Urothelium cell line (cell line): ENCODE measurements at places on chromosomes 7 and 10.
A peak's percentile ranks its signal among the peaks of the same experiment; 100 is the strongest.

DNA sequence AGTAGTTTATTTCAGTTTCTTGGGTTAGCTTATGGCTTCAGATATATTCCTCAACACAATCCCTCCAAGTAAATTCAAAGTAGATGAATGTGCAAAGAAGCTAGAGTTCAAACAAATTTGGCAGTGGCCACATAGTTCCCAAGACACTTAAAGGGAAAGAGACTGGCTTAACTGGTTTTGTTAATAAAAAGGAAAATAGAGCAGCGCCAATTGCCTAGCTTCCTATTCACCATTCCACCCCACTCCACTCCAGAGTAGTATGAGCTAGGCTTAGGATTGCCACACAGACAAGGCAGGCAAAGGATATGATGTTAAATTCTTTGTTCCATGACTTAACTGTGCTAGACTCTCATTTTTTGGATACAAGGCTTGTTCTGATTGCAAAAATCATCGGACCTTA, 2.0 kb downstream of the XRCC2 start:
- DNase-seq: no peak

- peak; percentile 21 for DNase-seq
Observed at GRCh38 chr10:84523526-84523925, 195.1 kb downstream of the CCSER2 start.

GRCh38 chr10:132528064-132528691, 9.4 kb upstream of the INPP5A start:
- DNase-seq: no peak

GRCh38 chr7:74655768-74656440, 1.6 kb upstream of the GTF2I start:
- DNase-seq: no peak

GRCh38 chr10:35642035-35642792, at the start of gene FZD8:
Gene FZD8 (minus strand): TSS chr10:35642296. CDS start chr10:35641429, 867 bp downstream.
- peak; percentile 93 for DNase-seq

DNA sequence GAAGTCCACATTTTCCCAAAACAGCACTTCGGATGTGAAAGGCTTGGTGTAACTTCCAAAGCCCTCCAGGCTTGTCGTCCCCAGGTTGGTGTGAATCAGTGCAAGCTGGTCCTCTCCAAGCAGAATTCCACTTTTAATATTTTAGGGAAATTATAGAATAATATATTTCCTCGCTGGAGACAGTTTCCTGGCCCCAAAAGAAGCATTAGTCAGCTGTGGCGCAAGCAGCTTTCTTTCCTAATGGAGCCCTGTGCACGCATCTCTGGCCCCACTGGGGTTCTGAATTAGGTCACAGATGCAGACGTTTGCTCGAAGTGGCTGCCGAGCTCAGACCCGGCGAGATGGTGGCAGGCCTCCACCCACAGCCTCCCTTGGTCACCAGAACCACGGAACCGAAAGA, 33.3 kb upstream of the MNX1 start:
- DNase-seq: no peak

GRCh38 chr7:127798023-127798422, 146.0 kb downstream of the SND1 start:
- no peak for DNase-seq

- DNase-seq: peak; percentile 91
Observed at GRCh38 chr10:73906524-73907447, 4.1 kb upstream of the PLAU start.

- DNase-seq: no peak
Observed at GRCh38 chr10:4310172-4310571, 515.8 kb upstream of the AKR1E2 start.
